DMS79 treated with DMSO at 0.1 percent for 48 hours (cell line): ENCODE measurements at places on chromosomes 2 and 18.

DNA sequence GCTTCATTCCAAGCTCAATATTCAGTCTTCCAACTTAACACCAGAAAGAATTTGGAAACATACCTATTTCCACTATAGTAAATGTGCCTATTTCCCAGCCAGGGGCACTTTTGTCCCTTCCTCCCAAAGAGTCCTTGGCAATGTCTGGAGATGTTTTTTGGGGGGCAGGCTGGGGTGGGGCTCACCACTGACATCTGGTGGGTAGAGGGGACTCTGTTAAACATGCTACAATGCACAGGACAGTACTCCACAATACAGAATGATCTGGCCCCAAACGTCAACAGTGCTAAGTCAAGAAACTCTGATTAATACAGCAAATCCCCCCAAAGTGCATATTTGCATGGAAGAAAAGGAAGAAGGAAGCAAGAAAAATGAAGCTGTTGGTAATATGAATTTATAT is 61.7 kb downstream of the SMIM21 start:
- no peak for DNase-seq

- no peak for DNase-seq
Measured at GRCh38 chr2:163719331-163719730, 16.5 kb downstream of the FIGN start.

DNA sequence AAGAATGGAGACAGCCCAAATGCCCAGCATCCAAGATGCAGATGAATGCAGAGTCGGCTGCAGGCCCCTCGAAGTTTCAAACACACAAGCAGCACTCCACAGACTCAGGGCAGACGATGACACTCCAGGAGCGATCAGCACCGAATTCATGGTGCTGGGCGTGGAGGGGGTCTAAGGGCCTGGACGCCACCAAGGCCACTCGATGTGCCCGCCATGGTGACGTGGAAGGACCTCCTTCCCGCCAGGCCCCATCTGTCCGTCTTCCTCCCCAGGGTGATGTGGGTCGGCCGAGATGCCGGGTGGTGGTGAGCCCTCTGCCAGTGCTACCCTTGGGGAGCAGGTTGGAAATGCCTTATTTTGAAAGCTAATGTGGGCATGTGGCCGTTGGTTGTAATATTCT is 9.4 kb downstream of the KIF1A start:
- DNase-seq = no peak

- DNase-seq = no peak
Measured at GRCh38 chr18:54109131-54109683, 115.3 kb downstream of the MBD2 start.

DNA sequence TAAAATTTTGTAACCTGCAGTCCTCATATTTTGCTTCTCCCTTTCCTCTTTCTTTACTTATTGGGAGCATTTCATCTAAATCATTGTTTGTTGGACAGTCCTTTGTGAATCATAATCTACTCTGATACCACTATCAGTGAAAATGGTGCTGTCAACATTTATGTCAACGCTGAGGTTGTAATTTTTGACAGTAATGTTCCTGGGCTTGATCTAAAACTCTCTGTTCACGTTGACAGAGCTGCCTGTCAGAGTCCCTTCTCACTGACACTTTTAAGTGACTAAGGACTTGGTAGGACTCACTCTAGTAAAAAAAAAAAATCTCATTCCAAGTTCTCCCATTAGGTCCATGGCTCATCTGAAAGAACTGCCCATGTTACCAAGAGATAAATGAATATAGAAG is 1640.8 kb upstream of the PIK3C3 start:
- DNase-seq = no peak

DNA sequence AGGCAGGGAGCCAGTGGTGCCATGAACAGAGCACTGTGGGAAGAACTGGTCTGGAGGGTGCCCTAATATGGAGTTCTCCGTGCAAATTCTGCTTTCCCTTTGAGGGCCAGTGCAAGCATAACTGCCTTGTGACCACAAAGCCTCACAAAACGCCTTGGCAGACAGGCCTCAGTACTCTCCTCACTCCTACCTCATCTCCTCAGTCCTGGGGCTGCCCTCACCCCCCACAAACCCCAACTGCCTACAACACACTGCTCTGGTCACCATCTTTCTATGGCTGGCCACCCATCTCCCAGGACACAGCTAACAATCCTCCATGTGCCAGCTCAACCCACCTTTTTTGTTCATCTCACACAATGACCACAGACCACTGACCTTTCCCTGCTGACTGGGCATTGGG is 8.9 kb downstream of the COX5B start:
- DNase-seq = no peak

- no peak for DNase-seq
Measured at GRCh38 chr2:223724861-223725260, 112.5 kb downstream of the AP1S3 start.

DNA sequence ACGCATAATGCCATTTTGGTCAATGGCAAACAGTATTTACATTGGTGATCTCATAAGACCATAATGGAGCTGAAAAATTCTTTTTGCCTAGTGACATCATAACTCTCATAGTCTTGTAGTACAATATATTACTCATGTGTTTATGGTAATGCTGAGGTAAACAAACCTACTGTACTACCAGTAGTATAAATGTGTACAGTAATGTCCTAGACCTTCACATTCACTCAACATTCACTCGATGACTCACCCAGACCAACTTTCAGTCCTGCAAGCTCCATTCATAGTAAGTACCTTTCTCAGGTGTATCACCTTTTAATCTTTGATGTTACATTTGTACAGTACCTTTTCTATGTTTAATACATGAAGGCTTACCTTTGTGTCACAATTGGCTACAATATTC is 558.2 kb upstream of the PIK3C3 start:
- DNase-seq = no peak

DNA sequence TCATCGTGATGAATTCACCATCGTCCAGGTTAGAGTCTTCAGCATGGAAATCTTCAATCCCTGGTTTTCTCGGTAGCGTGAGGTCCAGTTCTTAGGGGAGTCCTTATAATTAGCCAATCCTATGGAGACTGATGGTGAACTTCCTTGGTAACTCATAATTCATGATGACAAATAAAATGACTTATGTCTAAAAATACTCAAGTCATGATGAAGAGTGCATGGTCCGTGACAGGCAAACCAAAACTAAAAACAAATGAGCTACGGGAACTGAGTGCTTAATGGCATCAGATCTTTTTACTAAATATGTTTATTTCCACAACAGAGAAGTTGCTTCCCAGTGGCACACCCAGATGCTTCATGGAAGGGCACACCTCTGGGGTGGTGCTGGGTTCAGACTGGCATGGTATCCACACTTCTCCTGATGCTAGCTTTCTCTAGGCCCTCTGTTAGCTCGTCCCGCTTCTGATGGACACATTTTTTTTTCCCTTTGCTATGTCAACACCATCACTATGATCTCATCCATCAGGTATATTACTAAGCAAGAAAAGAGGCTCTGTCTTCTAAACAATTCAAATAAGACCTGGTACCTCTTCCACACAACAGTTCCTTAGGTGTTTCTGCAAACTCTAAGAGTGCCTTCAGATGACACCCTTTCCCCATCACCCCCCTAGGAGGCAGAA is 92.8 kb upstream of the NEDD4L start:
- no peak for DNase-seq

DNA sequence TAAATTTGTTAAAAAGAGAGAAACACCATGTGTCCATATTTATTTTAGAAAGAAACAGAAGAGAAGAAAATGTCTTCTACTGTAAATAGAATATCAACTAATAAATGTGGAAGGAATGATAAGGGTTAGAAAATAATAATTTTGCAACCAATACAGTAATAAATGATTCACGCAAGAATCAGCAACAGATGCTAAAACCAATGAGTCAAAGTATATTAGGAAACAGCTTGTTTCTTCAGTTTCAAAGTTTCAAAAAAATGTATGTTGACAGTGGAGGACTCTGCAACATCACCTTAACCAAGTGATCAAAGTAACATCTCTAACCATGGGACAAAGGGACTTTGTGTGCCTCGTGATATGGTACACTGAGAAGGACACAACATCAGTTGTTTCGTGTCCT is 147.0 kb downstream of the TWIST2 start:
- no peak for DNase-seq

- no peak for DNase-seq
Measured at GRCh38 chr2:160226367-160226766, 26.3 kb upstream of the ITGB6 start.

GRCh38 chr2:106057206-106057605 is 136.9 kb downstream of the UXS1 start:
- DNase-seq = no peak

DNA sequence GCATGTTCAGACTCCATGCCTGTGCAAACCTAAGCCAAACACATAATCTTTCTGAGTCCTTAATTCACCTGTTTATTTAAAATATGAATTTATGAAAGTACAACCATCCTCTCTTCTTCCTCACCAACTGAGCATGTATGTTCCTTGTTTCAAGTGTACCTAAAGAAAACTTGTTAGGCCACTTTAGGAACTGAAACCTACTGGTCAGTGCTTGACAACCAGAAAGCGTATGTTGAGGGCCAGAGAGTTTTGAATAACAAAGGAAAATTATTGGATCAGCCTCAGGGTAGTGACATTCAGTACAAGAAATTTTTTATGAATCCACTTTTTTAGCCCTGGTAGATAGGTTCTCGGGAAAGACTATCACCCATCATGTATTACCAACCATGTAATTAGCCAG is 847.6 kb upstream of the CELF4 start:
- peak; percentile 17 for DNase-seq

DNA sequence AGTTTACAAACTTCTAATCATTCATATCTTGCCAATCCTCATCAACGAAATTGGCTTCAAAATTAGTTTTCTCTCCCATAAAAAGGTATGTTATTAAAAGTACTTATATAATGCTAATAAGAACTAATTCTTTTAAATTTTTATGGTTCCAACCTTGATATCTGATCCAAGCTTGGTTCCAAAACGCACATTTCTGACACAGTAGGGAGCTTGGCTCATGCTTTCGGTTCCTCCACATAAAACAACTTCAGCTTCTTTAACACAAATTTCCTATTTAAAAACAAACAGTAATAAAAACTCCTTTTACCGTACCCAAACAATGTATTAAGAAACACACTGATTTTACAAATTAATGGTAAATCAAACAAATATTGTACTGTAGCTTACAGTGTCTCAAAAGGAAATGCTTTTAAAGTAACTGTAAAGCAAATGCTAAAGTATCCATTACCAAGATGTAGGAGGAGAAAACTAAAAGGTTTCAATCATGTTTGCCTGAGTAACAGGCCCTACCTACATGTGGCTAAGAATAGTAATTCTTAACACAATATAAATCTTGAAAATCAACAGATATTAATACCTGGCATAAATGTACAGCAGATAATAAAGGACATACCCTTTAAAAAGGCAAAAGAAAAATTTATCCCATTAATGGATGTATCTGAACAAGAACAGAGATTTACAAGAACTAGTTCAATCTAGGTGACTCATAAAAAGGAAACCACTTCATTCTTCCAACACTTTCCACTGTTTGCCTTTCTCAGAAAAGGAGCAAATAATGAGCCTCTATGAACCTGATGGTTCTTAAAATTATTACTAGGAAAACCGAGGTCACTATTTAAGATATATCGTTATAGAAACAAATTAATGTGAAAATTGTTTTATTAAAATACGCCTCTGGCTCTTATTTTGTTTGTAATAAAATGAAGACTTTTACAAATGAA is 17.5 kb downstream of the ACAA2 start:
- DNase-seq = no peak
